A549 treated with Mapracorat at 1 μM for 4 hours (cell line): ENCODE measurements at places on chromosomes 7 and 10. TPM values are rescaled to one million over a fixed set of nuclear protein-coding genes. Genes with fewer than 3 reads are reported as not detected.

ELN gene
- 0.05 to 0.10 TPM (median 0.06 TPM) in 3 of 5 replicates, not detected in the others for total RNA-seq

IGF2BP3 gene
- 21.3 to 32.5 TPM (median 29.1 TPM) in 5 replicates for total RNA-seq

ADAM8 gene
- total RNA-seq: 1.9 to 5.1 TPM (median 2.6 TPM) in 5 replicates

SKIDA1 gene
- total RNA-seq: 0.85 to 1.3 TPM (median 1.0 TPM) in 5 replicates

TMEM236 gene
- total RNA-seq: 0.02 to 0.08 TPM (median 0.03 TPM) in 5 replicates

AGMO gene
- 0.56 to 1.2 TPM (median 1.1 TPM) in 5 replicates for total RNA-seq

DENND2A gene
- total RNA-seq: 0.41 to 1.0 TPM (median 0.55 TPM) in 5 replicates

AMZ1 gene
- total RNA-seq: 0.02 TPM in 1 of 5 replicates, not detected in the others

LIPN gene
- total RNA-seq: not detected in 5 replicates

C10orf62 gene
- total RNA-seq: not detected in 5 replicates

FAM221A gene
- 0.20 to 0.71 TPM (median 0.46 TPM) in 5 replicates for total RNA-seq

MDFIC gene
- 16.7 to 25.0 TPM (median 22.4 TPM) in 5 replicates for total RNA-seq

PLCE1 gene
- total RNA-seq: 5.5 to 7.2 TPM (median 6.3 TPM) in 5 replicates

FAM25A gene
- not detected in 5 replicates for total RNA-seq

ACSM6 gene
- total RNA-seq: not detected in 5 replicates

LDB3 gene
- 0.05 to 0.16 TPM (median 0.13 TPM) in 5 replicates for total RNA-seq

ADCY1 gene
- 1.9 to 2.9 TPM (median 2.1 TPM) in 5 replicates for total RNA-seq

KCNK18 gene
- not detected in 5 replicates for total RNA-seq

PRF1 gene
- total RNA-seq: not detected in 5 replicates

NEBL gene
- 6.6 to 10.1 TPM (median 9.1 TPM) in 5 replicates for total RNA-seq

ITGA8 gene
- not detected in 5 replicates for total RNA-seq

VIPR2 gene
- not detected in 5 replicates for total RNA-seq

SLC29A3 gene
- 21.6 to 25.3 TPM (median 23.9 TPM) in 5 replicates for total RNA-seq

FAM25G gene
- total RNA-seq: 1.1 to 2.0 TPM (median 1.4 TPM) in 3 of 5 replicates, not detected in the others

SHH gene
- total RNA-seq: 0.35 to 0.96 TPM (median 0.69 TPM) in 5 replicates

NRCAM gene
- total RNA-seq: 77.0 to 105 TPM (median 98.6 TPM) in 5 replicates

COL17A1 gene
- 1.5 to 3.0 TPM (median 1.7 TPM) in 5 replicates for total RNA-seq

BHLHA15 gene
- 0.21 to 0.71 TPM (median 0.43 TPM) in 5 replicates for total RNA-seq

CD36 gene
- total RNA-seq: 0.27 to 0.32 TPM (median 0.28 TPM) in 3 of 5 replicates, not detected in the others

NEURL1 gene
- 0.52 to 0.87 TPM (median 0.62 TPM) in 5 replicates for total RNA-seq

EIF5AL1 gene
- 2.1 to 4.1 TPM (median 2.2 TPM) in 5 replicates for total RNA-seq

SAMD9L gene
- 0.39 to 0.74 TPM (median 0.46 TPM) in 5 replicates for total RNA-seq

SPRN gene
- 0.13 to 0.39 TPM (median 0.29 TPM) in 5 replicates for total RNA-seq

NKX2-3 gene
- 0.06 to 0.11 TPM (median 0.08 TPM) in 3 of 5 replicates, not detected in the others for total RNA-seq

PDZD7 gene
- total RNA-seq: 0.53 to 1.2 TPM (median 0.76 TPM) in 5 replicates

LRIT2 gene
- not detected in 5 replicates for total RNA-seq

C10orf67 gene
- 0.06 to 0.13 TPM (median 0.13 TPM) in 3 of 5 replicates, not detected in the others for total RNA-seq

TCAF2 gene
- total RNA-seq: 0.80 to 1.3 TPM (median 1.0 TPM) in 5 replicates

FLNC gene
- total RNA-seq: 3.6 to 5.7 TPM (median 3.8 TPM) in 5 replicates

ZNF365 gene
- total RNA-seq: 0.95 to 1.5 TPM (median 1.0 TPM) in 5 replicates

ANKRD30A gene
- total RNA-seq: 0.39 to 1.2 TPM (median 1.1 TPM) in 5 replicates

IRF5 gene
- 13.4 to 16.7 TPM (median 14.9 TPM) in 5 replicates for total RNA-seq

SH2D4B gene
- 0.05 to 0.09 TPM (median 0.07 TPM) in 3 of 5 replicates, not detected in the others for total RNA-seq

ZNF488 gene
- 11.5 to 14.5 TPM (median 13.2 TPM) in 5 replicates for total RNA-seq

TMEM196 gene
- not detected in 5 replicates for total RNA-seq

POLD2 gene
- total RNA-seq: 144 to 178 TPM (median 160 TPM) in 5 replicates

PAX4 gene
- total RNA-seq: not detected in 5 replicates

HSPA12A gene
- 8.8 to 10.5 TPM (median 9.7 TPM) in 5 replicates for total RNA-seq

PRPF18 gene
- total RNA-seq: 18.1 to 24.1 TPM (median 20.4 TPM) in 5 replicates

SFMBT2 gene
- total RNA-seq: 7.0 to 9.0 TPM (median 8.1 TPM) in 5 replicates

TRIM4 gene
- 24.6 to 27.9 TPM (median 25.0 TPM) in 5 replicates for total RNA-seq

SRRM3 gene
- 8.0 to 11.6 TPM (median 11.3 TPM) in 5 replicates for total RNA-seq

TMEM270 gene
- 0.16 to 0.40 TPM (median 0.22 TPM) in 3 of 5 replicates, not detected in the others for total RNA-seq

TBRG4 gene
- 103 to 112 TPM (median 107 TPM) in 5 replicates for total RNA-seq

ADAM22 gene
- total RNA-seq: 0.11 to 0.61 TPM (median 0.34 TPM) in 5 replicates

IL2RA gene
- total RNA-seq: not detected in 5 replicates

C10orf71 gene
- not detected in 5 replicates for total RNA-seq

RNF32 gene
- 1.1 to 2.1 TPM (median 1.9 TPM) in 5 replicates for total RNA-seq
